ENCODE measurements at places on chromosomes 3 and 15. TPM values are rescaled to one million over a fixed set of nuclear protein-coding genes. Genes with fewer than 3 reads are reported as not detected.

TEX55 gene
- not detected for total RNA-seq

SMCO1 gene
- total RNA-seq, result not detected

NEO1 gene
- total RNA-seq, result 8.3 TPM

ZKSCAN7 gene
- 0.98 TPM for total RNA-seq

TMEM158 gene
- total RNA-seq, result not detected

ROPN1 gene
- not detected for total RNA-seq

KCNMB2 gene
- not detected for total RNA-seq

VWA5B2 gene
- not detected for total RNA-seq

CA12 gene
- 0.20 TPM for total RNA-seq

CEP152 gene
- 41.5 TPM for total RNA-seq

SI gene
- not detected for total RNA-seq

All from activated CD4-positive, alpha-beta memory T cell treated with anti-CD3 and anti-CD28 coated beads, Interleukin-2, amount 10 ng/mL, durations not matched to agents 7 days and 5 days (primary cell).